ENCODE measurements at places on chromosomes 2 and 18.
A peak's percentile ranks its signal among the peaks of the same experiment; 100 is the strongest.

DNA sequence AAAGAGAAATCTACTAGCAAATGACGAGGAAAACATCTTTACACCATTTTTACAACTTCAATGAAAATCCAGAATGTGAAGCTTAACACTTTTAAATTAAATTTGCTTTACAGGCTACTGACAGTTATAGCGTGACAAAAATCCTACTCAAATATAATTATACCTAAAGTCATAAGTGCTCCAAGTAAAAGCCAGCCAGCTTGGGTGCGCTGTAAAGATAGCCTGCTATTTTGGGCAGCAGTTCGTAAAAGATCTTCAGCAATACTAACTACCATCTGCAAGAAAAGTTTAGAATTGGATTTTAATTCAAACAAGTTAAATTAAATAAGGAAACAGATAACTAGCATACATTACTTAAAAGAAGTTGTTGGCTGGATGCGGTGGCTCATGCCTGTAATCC is 22.4 kb downstream of the HEATR5B start:
- DNase-seq, result no peak

DNA sequence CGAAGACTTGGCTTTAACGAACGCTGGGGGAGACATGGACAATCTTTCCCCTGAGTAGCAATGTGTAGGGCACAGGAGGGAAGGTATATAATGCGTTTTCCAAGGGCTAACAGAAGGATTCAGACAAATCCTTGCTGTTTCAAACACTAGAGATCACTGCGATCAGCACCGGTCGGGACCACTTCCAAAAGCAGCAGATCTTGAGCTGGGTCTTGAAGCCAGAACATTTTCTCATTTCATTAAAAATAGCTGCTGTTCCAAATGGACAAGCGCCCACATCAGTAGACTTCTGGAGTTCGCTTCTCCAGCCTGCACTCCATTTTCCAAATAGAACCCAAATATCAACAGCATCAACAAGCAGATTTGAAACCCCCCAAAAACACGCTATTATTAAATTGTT is 65.1 kb upstream of the MAPRE2 start:
- DNase-seq, result peak; percentile 16

- DNase-seq, result no peak
Measured at GRCh38 chr2:160415991-160416390, 77.6 kb downstream of the RBMS1 start.

- DNase-seq, result peak; percentile 84
Measured at GRCh38 chr2:218323526-218324472, 31.5 kb upstream of the TMBIM1 start.

DNA sequence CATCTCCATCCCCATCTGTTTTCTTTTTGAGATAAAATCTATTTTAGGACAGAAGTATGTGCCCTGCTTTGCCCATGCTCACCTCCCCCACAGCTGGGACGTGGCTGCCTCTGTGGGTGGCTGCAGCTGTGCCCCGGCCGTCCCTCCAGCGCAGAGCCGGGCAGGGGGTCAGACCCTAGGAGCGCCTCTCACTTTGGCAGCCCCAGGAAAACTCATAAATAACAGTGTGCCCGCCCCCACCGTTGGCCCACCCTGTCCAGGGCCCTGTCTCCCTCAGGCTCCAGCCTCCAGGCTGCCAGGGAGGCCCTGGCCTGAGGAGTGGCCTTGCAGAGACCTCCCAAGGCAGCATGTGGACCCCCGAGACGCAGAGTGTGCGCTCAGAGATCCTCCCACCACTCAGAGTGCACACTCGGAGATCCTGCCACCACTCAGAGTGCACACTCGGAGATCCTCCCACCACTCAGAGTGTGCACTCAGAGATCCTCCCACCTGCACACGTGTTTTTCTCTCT is 178.1 kb downstream of the TWIST2 start:
- no peak for DNase-seq

- DNase-seq, result no peak
Measured at GRCh38 chr2:18214936-18215335, 336.5 kb downstream of the KCNS3 start.

DNA sequence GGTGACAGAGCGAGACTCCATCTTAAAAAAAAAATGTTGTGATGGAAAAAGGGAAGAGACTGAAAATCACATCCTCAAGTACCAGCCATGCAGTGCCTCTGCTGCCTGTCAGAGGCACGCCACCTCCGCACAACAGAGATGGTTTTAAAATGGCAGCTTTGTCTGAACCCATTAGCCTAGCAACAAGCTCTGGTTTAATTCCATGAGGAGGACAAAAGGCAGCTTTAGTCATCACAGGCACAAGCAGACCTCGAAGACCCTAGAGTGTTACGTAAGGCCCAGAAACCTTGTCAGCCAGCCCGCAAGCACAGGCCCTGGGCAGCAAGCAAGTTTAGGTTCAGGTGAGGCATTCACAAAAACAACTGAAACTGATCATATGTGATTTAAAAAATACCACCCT is 10.4 kb downstream of the LCT start:
- DNase-seq, result no peak

GRCh38 chr2:191908874-191909273 is 62.0 kb upstream of the CAVIN2 start:
- no peak for DNase-seq

- no peak for DNase-seq
Measured at GRCh38 chr2:157377861-157378260, 52.2 kb upstream of the ERMN start.

DNA sequence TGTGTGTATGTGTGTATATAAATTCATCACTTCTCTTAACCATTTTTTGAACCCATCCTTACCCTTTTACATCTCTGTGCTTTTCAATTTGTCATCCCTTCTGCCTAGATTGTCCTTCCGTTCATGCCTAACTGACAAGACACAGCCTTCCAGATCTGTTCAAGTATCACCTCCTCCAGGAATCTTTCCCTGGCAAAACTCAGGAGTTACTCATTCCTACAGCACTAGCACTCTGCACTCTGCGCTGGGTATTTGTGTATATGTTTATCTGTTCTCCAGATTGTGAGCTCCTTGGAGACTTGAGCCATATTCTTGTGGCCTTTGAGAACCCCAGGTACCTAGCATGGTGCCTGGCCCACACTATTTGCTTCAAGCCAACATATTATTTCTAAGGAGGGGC is 26.8 kb upstream of the ASXL2 start:
- no peak for DNase-seq

- DNase-seq, result no peak
Measured at GRCh38 chr2:223697892-223698645, 95.9 kb upstream of the SCG2 start.

DNA sequence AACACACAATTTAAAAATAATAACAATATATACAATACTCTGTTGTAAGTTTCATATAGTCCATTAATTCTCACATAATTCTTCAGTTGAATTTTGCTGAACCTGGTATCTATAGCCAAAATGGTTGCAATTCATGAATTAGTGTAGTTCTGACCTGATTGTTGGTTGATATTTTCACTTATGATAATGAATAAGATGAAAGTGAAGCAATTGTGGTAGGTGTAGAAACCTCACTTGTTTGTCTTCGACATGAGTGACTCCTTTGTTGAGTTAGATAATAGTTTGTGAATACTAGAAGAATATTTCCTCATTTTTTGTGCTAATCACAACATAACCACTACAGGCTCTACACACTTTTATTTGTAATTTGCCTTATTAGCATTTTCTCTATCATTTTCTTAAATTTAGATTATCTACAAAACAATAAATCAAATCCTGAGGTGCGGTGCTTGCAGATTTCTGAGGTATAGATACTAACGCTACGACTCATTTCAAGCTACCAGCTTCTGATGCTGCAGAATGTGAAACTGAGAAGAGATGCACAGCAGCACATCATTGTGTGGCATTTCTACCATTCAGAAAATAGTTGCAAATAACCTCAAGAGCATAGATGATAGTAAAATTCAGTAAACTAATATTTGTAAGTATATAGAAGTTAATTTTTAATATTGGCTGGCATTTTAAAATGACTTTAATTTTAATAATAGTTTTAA is 117.9 kb downstream of the KCNH7 start:
- no peak for DNase-seq

All from lung (tissue), 17 donors.